ENCODE measurements at places on chromosomes 7 and 10.

- no peak for DNase-seq
These were observed 60.9 kb upstream of the ADRB1 start for GRCh38 chr10:113982769-113983168.

DNA sequence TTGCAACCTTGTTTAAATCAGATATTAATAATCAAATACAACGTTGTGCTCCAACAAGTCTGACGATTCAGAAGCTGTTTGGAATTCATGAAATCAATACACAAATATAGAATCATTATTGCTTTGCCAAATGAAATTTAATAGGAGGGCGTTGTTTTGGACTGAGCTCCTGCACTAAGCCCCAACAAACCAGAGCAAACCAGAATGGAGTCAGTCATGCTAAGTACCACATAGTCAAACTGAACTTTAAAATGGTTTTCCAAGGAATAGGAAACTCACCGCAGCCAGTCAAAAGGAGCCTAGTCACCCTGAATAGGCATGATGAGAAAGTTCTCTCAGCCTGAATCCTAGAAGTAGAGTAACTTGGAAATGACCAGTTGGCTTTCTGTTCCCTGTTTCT is 53.7 kb downstream of the HACD1 start:
- DNase-seq = no peak

DNA sequence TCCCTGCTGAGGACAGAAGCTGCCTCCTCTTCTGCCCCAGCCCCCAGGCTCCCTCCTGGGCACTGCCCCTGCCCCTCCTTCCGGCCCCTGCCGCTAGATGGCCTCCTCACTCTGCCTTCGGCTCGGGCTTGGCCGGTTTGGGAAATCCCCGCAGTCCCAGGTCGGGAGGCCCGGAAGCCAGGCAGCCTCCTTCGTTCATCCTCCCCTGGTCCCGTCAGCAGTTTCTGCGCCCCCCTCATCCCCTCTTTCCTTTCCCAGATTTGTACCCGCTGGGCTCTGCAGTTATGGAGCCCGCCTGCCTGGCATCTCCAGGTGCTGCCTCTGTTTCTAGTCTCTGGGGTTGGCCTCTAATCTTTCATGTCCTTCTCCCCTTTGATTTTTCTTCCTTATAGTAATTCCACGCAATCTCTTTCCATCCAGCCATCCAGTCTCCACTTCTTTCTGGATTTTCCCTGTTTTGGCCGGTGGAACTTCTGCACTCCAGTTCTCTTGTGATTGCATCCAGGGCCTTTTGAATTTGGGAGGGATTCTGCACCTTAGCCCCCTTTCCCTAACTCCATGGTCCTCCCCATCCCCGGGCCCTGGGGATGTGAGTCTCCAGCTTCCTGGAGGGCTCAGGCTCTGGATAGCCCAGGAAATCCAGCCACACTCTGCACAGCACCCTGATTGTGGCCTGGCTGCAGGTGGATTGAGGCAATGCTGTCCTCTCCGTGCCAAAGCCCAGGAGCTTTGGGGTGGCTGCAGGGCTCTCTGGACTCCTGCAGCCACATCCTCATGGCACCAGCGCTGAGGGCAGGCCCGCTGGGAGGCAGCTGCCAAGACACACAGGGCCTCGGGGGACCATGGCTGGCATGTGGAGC is 3.3 kb upstream of the SHH start:
- no peak for DNase-seq

DNA sequence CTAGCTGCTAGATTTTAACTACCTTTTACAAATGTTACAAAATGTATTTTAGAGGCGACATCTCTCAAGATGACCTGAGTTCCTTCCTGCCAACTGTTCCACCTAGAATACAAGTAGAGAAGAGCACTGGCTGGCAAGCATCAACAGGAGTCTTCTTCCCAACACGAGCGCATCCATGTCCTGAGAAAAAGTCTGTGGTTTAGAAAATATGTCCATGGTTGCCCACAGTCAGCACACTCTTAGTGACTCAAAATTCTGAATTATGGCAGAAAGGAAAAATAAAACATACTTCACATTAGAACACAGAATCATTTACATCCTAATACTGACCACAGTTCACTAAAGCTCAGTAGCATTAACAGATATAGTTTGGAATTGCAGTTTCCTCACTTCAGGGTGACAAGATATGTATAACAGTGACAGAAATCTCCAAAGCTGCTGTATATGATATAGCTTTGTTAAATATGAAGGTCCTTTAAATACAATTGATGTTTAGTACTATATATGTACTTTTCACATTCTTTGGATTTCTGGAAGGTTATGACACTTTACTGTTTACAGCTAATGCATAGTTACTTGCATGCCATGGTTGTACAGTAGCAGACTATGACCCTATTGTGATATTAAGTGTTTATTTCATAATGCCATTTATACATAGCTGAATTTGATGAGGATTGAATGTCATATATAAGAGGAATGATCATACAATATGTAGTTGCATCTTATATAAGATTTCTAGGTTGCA is 327.1 kb downstream of the GFRA1 start:
- no peak for DNase-seq

DNA sequence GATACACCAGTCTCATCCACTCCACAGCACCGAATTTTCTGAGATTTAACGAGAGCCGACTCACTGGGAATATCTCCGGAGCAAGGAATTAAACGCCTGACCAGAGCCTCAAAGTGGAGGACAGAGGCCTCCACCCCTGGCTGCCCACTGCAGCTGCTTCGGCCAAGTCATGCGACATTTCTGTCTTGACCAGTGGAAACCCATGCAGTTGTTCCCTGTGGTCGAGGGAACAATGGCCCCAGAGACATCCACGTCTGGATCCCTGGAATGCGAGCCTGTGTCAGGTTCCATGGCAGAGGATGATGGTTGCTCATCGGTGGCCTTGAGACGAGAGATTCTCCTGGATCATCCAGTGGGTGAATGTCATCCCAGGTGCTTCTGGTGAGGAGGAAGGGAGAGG is 65.7 kb upstream of the INSIG1 start:
- no peak for DNase-seq

- DNase-seq = peak; percentile 21
These were observed 39.3 kb downstream of the FAS start for GRCh38 chr10:89029785-89030437.

DNA sequence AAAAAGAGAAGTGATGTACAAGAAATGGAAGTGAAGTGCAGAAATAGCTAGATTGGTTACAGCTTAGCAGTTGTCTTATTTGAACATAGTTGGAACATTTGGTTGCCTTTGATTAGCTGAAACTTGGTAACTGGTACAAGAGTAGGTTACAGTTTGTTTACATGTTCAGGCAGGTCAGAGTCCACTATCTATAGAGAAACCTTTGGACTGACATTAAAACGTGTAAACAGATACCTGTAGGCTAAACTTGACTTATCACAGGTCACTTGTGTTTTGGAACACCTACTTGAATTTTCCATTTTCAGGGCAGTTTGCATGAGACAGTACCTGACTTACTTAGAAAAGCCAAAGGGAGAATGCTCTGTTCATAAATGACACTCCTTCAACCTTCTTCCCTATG is 28.5 kb upstream of the CYP2C8 start:
- DNase-seq = no peak

GRCh38 chr10:49281461-49281860 is 17.5 kb upstream of the C10orf71 start:
- DNase-seq = no peak

DNA sequence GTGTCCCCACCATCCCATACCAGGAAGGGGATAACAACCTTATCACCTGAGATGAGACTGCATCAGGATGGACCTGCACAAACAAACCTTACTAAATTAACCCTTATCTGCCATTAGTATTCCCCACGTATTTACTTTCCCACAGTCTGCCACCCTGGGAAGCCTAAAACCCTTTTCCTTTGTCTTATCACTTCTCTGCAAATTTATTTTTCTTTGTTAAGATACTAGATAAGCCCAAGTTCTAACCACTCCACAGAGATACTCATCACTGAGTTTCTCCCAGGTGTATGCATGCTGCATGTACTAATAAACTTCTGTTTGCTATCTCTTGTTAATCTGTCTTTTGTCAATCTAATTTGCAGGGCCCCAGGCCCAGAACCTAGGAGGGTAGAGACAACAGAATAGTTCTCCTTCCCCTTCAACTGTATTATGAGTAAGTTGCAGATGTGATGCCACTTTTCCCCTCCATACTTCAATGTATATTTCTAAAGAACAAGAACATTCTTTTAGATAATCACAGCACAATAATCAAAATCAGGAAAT is 66.0 kb downstream of the ELMO1 start:
- no peak for DNase-seq

DNA sequence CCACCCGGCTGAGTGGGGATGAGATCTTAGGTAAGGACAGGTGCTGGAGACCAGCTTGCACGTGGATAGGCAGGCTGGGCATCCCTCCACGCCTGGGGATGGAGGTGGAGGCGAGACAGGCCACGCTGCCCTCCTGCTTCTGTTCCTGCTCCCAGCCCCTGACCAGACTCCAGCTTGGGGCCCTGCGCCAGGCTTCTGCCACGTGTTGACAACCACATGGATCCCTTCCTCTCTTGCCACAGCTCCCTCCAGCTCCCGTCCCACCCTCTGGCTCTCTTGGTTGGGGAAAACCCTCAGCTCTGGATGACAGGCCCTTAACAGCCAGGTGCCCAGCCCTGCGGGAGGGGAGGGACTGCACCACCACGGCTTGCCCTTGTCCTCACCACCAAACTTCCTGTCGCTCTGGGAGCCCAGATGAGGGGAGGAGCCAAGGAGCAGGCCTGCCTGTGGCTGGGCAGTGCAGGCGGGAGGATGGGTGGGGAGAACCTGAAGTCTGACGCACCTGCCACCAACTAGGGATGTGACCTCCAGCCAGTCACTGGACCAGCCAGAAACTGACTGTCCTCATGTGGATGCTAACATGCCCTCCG is 36.0 kb downstream of the KCNH2 start:
- DNase-seq = no peak

DNA sequence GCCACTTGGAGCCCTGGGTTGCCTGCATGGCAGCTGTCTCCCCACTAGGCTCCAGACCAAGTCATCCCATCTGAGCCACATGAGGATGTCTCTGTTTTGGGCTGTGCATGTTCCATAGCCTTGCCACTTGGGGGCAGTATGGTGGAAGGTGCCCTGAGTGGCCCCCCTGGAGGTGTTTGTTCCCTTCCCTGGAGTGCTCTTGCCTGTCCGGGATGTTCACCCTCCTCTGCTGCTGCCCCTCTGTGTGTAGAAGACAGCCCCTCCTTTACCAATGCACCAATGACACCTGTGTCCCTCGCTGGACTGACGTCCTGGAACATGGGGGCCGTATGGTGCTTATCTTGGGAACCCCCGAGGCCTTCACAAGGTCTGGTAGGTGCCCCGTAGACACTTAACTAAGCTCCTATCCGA is 100.2 kb downstream of the ACTR3B start:
- DNase-seq = no peak

DNA sequence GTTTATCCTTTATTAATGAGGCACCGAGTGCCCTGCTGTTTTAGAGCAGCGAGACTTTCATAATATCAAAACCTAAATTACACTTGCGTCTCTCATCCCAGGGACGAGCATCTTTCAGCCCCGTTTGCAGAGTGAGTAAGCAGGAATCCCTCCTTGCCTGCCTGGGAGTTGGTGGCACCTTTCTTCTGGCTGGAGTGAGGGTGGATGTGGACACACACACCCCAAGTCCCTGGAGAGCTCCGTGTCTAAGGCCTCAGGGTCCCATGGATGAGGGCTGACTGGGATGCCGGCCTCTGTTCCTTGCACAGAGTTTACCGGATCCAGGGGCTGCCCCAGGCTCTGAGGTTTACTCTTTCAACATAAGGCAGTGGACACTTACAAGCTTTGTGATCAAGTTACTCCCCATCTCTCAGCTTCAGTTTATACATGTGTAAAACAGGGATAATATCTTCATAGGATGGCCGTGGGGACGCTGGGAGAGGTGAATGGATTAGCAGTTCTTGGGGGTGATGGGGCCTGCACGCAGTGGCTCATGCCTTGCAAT is 24.5 kb downstream of the POLL start:
- DNase-seq = no peak

DNA sequence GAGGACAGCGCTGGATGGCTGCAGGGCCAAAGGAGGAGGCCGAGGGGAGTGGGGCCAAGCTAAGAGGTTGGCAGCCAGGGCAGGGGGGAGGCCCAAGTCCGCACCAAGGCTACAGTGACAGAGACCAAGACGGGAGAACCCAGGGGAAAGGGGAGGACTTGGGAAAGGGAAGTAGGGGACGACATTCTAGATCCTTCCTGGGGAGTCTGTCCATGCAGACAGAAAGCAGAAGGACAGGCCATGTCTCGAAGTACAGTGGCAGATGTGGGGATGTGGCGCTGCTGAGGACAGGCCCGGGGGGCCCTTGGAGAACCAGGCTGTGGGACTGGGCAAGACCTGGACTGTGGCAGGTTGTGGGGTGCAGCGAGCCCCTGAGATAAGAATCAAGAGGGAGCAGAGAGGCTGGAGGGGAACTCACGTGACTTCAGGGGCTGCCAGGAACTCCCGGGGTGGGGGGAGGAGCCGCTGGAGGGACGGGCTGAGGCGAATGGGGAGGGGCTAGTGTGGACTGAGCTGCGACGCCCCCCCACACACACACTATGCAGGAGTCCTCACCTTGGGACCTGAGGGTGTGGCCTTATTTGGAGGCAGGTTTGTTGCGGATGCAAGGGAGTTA is 68.5 kb upstream of the TNRC18 start:
- no peak for DNase-seq

DNA sequence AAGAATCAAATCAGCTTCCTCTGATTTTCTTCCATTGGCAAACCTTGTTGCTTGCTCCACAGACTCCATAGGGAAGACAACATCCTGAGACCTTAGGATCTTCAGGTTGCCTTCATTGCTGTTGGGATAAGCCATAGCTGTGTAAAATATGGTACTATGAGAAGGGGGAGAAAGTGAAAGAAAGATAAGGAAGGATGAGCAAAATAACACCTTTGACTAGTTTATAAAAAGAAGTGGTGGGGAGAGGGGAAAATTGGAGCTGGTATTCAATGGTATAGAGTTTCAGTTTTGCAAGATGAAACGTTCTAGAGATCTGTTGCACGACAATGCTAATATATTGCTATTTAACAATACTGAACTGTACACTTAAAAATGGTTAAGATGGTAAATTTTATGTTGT is 180.4 kb upstream of the PHYHIPL start:
- no peak for DNase-seq

DNA sequence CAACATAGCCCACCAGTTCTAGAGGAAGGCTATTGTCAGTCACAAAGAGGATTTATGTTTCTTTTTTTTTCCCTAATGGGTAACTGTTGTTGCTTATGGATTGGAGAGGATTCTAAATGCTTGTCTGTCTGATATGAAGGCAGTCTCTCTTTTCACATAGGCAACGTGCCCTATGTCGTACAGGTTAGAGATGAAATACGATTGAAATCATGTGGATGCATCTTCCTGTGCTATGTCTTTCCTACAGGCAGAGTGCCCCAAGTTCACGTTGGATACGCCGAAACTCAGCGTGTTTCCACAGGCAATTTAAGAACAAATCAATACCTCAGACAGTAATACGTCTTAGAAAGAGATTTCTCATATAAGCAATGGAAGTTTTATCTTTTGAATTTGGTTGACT is 93.8 kb downstream of the CELF2 start:
- no peak for DNase-seq

- no peak for DNase-seq
These were observed 464 bp downstream of the KIAA1217 start for GRCh38 chr10:24209432-24209771.

GRCh38 chr10:121596689-121597503 is 1.3 kb downstream of the FGFR2 start:
- DNase-seq = no peak

- peak; percentile 13 for DNase-seq
These were observed 166.4 kb downstream of the C7orf25 start for GRCh38 chr7:42745357-42746059.

Data from thoracic aorta (tissue), 2 donors.